ENCODE measurements at places on chromosomes 1 and 21.

GRCh38 chr1:9296850-9297249 is 4.2 kb downstream of the SPSB1 start:
- DNase-seq = no peak

DNA sequence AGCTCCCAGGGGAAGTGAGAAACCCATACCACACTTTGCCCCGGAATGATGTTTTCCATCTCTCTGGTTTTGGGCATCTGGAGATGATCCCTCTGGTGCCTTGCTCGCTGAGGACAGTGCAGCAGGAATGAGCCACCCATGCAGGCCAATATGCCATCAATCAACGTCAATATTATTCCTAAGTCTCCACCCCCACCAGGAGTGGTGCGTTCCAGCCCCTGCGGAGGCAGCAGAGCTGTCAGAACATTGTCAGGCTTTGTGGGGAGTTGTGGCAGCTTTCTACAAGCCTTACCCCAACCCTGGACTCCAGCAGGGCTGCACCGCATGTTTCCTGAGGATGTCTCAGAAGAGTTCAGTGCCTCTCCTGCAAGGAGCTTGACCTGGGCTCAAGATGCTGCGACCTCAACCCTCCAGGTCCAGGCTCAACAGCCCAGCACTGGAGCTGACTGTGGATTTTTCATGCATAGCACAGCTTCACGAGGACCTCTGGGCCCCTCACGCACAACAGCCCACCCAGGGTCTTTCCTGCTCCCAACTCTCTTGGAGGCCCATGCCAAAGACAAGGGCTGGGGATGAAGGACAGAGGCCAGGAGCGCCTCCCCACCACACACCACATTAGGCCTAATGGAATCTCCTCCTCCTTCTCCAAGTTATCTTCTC is 67.5 kb downstream of the PSMG1 start:
- no peak for DNase-seq

DNA sequence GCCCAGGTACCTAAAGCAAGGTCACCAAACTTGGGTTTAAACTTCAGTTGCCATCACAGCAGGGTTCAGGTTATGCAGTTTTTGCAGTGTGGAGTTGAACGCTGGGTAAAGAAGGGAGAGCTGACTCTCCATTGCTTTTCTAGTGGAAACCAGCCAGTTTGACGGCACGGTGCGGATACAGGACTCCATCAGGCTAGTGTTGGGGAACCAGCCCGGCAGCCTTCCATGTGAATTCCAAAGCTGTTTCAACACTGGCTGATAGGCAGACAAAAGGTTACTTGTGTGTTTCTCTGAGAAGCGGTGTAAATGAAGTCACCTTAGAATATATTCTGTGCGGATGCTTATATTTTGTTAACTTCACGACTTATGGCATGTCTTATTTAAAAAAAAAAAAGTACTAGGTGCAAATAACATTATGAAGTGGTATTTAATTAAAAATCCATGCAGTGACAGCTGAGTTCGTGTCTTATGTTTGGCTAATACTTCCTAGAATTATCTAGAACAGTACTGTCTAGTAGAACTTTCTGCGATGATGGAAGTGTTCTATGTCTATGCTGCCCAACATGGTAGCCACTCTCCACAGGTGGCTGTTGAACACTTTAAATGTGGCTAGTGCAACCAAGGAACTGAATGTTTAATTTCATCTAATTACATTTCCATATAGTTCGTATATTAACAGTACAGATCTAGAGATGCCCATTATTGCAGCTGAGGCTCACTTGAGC is 29.9 kb upstream of the RCAN3 start:
- no peak for DNase-seq

DNA sequence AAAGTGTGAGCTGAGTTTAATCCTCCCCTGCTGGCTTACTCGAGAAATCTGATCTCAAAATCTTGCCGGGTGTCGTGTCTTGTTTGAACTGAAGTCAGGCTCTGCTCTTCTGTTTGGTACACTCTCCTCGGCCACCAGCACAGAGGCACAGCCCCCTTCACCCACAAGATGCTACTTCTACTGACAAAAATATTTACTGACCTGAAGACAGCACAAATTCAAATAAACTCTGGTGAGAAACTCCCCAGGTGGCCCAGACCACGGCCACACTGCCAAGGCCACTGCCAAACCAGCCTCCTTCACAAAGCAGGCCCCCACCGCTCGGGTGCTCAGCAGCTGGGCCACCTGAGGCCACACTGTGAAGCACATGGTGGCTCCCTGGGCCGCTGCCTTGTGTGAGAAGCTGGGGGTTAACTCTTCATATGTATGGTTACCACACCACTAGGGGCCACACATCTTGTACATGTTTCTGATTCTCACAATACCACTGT is 80.6 kb downstream of the TGFBR3 start:
- peak; percentile 22 for DNase-seq

GRCh38 chr1:5245348-5245747 is 590.9 kb downstream of the AJAP1 start:
- no peak for DNase-seq

DNA sequence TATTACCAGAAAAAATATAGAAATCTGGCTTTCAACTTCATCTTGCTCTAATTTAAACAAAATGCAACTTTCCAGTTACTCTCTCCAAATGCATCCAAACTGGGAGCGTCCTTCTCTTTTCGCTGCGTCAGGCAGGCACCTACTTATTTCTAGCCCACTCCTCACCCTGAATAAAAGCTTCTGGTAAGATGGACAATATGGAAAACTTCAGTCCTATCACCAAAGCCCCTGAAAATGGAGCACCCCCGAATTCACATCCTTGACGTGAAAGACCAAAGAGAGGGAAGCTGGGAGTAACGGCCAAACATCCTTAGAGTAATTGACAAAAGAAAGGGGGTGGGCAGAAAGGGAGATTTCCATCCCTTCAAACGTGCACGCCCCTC is 5.5 kb upstream of the PROX1 start:
- no peak for DNase-seq

GRCh38 chr1:218462587-218462986 is 117.5 kb downstream of the TGFB2 start:
- DNase-seq = no peak

DNA sequence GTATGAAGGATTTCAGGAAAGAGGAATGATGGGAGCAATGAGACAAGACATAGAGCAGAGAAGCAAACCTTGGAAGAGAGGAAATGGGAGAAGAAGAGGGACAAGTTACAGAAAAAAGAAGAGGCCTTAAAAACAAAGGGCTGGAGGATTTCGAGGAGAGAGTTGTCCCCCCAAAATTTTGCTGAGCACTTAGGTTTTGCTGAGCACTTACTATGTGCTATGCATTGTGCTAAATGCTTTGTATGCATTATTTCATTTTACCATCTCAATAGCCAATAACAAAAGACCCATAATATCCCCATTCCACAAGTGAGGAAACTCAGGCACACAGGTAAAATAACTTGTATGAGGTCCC is 2.5 kb upstream of the TRIM63 start:
- DNase-seq = no peak

DNA sequence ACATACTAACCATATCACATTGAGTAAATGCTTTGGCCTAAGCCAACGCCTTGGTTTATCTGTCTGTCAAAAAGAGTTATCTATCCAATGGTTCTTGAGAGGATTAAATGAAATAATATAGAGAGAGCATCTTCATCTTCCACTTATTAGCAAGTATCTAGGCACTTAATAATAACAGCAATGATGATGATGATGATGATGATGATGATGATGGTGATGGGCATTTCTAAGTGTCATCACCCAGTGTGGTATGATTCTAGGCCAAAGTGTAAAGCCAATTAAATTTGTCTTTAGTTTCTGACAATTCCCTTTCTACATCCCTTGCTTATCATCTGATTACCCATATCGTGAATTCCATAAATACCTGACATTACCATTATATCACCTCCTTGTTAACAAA is 65.7 kb upstream of the LRRC53 start:
- DNase-seq = no peak

DNA sequence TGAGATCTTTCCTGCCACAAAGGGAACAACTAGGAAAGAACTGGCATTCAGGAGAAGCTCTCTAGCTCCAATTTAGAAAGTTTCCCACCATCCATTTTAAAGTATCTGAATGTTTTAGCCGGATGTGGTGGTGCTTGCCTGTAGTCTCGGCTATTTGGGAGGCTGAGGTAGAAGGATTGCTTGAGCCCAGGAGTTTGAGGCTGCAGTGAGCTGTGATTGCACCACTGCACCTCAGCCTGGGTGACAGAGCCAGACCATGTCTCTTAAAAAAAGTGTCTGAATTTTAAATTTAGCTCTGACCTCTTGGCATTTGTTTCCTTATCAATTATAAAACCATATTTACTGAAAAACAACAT is 67.2 kb downstream of the RPAP2 start:
- peak; percentile 8 for DNase-seq

DNA sequence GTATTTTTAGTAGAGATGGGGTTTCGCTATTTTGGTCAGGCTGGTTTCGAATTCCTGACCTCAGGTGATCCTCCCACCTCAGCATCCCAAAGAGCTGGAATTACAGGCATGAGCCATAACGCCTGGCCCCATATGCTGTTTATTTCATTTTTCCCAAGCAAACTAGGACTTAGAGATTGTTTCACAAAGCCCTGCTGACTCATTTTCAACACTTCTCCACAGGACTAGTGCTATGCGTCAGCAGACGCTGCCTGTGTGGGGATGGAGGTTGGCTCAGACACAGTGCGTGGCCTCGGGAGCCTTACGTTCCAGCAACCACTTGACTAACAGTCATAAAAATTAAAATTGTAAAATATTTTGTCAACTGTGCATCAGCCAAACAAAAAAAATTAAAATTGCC is 22.7 kb downstream of the PKNOX1 start:
- DNase-seq = no peak

DNA sequence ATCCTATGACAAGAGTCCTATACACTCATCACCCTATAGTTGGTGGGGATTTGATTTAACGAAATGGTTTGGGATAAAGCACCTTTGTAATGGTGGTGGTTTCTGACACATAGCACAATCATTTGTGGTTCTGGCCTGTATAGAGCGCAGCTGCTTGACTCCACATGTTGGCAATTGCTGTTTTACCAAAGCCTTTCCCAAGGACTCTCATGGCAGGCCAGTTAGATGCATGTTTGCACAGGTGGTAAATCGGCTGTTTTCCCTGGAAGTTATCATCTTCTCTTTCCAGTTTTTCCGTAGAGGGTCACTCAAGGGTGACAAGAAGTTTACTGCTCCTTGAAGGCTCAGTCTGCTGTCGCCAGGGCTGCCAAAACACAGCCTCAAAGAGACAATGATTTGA is 17.1 kb upstream of the XPR1 start:
- DNase-seq = no peak

DNA sequence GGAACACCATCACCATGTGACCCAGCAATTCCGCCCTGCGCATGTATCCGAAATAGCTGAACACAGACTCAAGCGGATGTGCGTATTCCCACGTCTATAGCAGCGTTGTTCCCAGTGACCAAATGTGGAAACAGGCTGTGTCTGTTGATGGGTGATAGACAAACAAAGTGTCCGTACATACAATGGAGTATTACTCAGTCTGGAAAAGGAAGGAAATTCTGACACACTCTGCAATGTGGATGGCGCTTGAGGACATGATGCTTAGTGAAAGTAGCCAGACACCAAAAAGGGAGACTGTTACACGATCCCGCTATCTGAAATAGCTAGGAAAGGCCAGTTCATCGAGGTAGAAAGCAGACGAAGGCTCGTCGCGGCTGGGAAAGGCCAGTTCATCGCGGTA is 25.8 kb downstream of the PDXK start:
- no peak for DNase-seq

- peak; percentile 59 for DNase-seq
These were observed 406 bp downstream of the KIAA0040 start for GRCh38 chr1:175192111-175192629.

DNA sequence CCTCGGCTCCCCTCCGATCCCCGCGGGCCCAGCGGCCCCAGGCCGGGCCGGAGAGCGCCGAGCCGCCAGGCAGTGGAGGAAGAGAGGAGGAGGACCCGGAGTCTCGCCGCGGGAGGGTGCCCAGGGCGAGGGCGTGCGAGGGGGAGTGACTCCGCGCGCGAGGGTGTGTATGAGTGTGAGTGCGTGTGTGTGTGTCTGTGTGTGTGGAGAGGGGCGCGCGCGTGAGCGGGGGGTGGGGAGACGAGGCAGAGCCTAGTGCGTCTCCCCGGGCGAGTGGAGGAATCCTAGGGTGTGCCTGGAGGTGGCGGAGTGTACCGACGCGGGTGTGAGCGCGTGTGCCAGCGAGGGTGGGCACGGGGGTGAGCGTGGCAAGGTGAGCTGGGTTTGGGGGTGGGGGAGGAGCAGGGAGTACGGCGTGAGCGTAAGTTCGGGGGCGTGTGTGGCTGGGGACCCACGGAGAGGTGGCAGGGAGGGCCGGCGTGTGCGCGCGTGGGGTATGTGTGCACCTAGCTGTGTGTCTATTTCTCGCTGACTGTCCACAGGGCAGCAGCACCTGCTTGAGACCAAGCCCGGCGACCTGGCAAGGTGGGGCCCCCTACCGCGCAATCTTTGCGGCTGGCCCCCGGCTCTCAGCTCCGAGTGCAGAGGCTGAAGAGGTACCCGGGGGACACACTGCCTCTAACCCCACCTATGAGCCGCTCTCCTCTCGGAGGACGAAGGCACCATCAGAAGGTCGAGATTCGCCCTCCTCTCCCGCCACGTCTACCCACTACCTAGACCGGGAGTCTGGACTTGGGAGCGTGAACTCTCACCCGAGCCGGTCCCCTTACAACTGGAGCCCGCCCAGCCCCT is 784 bp upstream of the KCND3 start:
- DNase-seq = peak; percentile 9

- no peak for DNase-seq
These were observed 6.0 kb upstream of the LCE1F start for GRCh38 chr1:152768847-152769533.
